ENCODE measurements at places on chromosomes 2 and 18.

DNA sequence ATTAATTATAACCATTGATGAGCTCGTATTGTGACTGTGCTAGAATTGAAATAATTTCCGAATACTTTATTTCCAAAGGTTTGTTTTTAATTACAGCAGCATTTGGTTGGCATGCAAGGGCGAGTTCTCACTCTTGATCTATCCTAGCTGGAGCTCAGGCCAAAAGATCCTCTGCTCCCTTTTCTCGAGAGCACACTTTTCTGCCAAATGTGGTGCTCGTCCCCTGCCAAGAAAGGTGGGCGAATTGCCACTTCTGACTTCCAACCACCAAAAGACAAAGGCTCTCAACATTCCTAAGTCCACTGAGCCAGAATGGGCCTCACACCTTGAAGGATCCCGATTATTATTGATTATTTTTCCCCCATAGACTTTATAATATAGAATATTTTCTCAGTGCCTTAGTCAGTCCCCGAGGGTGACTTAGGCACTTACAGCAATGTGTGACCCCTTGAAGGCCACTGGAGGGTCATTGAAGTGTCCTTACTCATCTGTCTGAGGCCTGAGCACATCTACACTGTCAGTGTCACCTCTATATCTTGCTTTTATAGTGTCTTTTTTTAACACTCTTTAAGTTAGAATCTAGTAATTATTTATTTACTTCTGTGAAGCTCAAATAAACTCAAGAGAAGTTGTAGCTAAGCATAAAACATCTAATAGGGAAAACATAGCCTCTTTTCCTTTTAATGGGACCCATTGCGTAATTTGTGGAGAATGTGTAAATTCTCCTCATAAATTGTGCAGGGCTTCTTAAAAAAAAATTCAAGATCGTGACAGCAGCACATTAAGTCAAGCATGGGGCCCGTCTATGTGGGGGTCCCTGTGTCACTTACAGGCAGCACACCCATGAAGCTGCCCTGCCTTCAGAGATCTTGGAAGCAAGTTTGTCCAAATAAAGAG lies 98.3 kb downstream of the MEIS1 start:
- no peak for DNase-seq

- DNase-seq: no peak
These were observed 339.3 kb downstream of the HRH4 start for GRCh38 chr18:24799720-24800119.

GRCh38 chr2:19488009-19488691 lies 129.7 kb upstream of the OSR1 start:
- no peak for DNase-seq

GRCh38 chr18:58552057-58552461 lies 76.8 kb downstream of the ALPK2 start:
- DNase-seq: no peak

Measured in CD8-positive, alpha-beta T cell (primary cell).